Liver (tissue), 10 donors: ENCODE measurements at places on chromosomes 2 and 18. TPM values are rescaled to one million over a fixed set of nuclear protein-coding genes. Genes with fewer than 3 reads are reported as not detected.

The OR6B2 gene
- polyA plus RNA-seq = not detected

The SH3RF3 gene
- 0.67 TPM for polyA plus RNA-seq

GRCh38 chr2:163759013-163759412 is 23.2 kb upstream of the FIGN start:
- DNase-seq = no peak

DNA sequence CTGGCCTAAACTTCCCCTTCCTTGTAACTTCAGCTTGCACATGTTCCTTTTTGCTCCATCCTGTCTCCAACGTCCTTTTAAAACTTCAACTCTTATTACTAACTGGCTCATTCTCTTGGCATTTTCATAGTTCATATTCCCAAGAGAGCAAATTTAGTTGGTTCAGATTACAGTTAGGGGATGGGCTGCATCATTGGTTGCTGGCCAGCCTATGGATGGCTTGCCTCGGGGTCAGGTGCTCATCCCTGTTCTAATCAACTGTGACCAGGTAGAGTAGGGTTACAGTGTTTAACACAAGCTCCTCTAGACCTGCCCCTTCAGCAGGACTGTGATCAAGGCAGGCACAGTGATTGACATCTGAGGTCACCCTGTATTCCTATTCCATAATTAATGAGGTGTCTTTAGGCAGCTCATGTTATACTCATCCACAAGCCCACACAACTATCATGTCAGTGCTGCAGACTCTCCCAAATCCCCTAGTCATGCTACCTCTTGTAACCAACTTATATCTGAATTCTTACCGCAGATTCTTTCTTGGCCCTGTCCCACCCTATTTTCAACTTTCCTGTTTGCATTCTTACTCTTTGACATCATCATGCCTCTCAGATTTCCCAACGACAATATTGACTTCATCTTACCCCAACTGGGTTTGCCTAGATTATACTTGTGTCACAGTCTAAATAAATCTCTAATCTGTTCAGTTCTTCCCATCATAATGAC is 293.3 kb downstream of the MTX2 start:
- no peak for DNase-seq

The STRN gene
- polyA plus RNA-seq = 2.5 TPM

The ANO7 gene
- 0.57 TPM for polyA plus RNA-seq

- no peak for DNase-seq
Observed at GRCh38 chr2:195694553-195694952, 37.5 kb downstream of the SLC39A10 start.
